ENCODE measurements at places on chromosomes 4 and X. TPM values are rescaled to one million over a fixed set of nuclear protein-coding genes. Genes with fewer than 3 reads are reported as not detected.

GRCh38 chr4:158181906-158182305 is 9.1 kb upstream of the GASK1B start:
- no peak overlapping the region for H3K4me3 ChIP-seq
- no peaks in the 10 kb centered on the region for H3K36me3 ChIP-seq
- H3K4me1 ChIP-seq = no peaks in the 10 kb centered on the region
- H3K27ac ChIP-seq = no peak overlapping the region
- no peaks in the 10 kb centered on the region for H3K27me3 ChIP-seq

- no peak overlapping the region for H3K27ac ChIP-seq
- H3K4me3 ChIP-seq = no peak overlapping the region
- DNase-seq = no peak
- no peaks in the 10 kb centered on the region for H3K36me3 ChIP-seq
- no peaks in the 10 kb centered on the region for H3K27me3 ChIP-seq
Measured at GRCh38 chr4:14165222-14165920, 537.8 kb upstream of the BOD1L1 start.

DNA sequence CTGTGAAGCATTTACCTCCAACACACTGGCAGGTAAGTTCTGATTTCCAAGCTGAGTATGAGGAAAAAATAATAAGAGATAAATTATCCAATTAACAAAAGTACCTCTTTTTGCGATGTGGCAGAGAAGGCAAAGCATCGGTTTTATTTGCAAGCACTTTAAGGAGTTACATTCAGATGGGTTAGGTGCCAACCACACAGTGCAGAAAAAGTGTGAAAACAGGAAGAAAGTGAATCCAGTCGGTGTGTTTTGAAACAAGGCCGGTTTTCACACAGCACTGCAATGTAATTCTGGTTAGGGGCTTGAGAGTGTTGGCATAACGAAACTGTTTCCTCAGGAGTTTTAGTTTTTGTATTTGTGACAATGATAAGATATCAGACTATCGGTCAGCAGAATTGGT is 130.8 kb upstream of the PDLIM3 start:
- peaks cover 7% of the 10 kb centered on the region for H3K4me1 ChIP-seq
- DNase-seq = no peak
- no peaks in the 10 kb centered on the region for H3K36me3 ChIP-seq
- H3K27me3 ChIP-seq = no peaks in the 10 kb centered on the region
- no peak overlapping the region for H3K4me3 ChIP-seq

GRCh38 chr4:113878668-113879067 is 100.8 kb downstream of the ARSJ start:
- H3K4me3 ChIP-seq = no peak overlapping the region
- H3K27me3 ChIP-seq = no peaks in the 10 kb centered on the region
- peak overlapping the region; percentile 41 for H3K27ac ChIP-seq
- peaks cover 3% of the 10 kb centered on the region for H3K4me1 ChIP-seq
- no peaks in the 10 kb centered on the region for H3K36me3 ChIP-seq
- peak; percentile 89 for DNase-seq

- peak overlapping the region; percentile 63 for H3K27ac ChIP-seq
- H3K4me3 ChIP-seq = no peak overlapping the region
- no peaks in the 10 kb centered on the region for H3K27me3 ChIP-seq
- peaks cover under 1% of the 10 kb centered on the region for H3K4me1 ChIP-seq
Measured at GRCh38 chrX:39811376-39811775, 286.4 kb downstream of the BCOR start.

GRCh38 chrX:47264483-47265173 is 31.8 kb downstream of the USP11 start:
- no peak for DNase-seq
- H3K27me3 ChIP-seq = no peaks in the 10 kb centered on the region
- H3K4me1 ChIP-seq = no peaks in the 10 kb centered on the region
- H3K36me3 ChIP-seq = no peaks in the 10 kb centered on the region
- H3K27ac ChIP-seq = no peak overlapping the region
- no peak overlapping the region for H3K4me3 ChIP-seq

FAM13A gene
- 153 TPM for total RNA-seq

C4orf33 gene
- total RNA-seq = 9.1 TPM

Measured in endodermal cell (in vitro differentiated cells).